Mammary epithelial cell (primary cell): ENCODE measurements at places on chromosomes 2 and 18.

- no peak for DNase-seq
Observed at GRCh38 chr2:195445639-195446038, 211.4 kb upstream of the SLC39A10 start.

DNA sequence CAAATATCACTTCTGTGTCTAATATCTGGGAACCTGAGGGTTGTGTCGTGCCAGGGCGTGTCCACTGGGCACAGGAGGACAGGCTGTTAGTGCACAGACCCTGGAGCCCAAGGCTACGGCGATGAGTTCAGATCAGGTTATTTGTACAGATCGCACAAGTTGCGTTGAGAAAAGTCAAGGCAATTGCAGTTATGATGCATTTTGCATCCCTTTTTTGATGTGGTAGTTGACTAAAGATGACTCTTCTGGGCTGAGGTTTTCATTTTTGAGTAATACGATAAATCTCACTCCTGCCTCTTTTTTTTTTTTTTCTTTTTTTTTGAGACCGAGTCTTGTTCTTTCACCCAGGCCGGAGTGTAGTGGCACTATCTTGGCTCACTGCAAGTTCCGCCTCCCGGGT, 7.2 kb downstream of the RBFA start:
- DNase-seq: no peak

DNA sequence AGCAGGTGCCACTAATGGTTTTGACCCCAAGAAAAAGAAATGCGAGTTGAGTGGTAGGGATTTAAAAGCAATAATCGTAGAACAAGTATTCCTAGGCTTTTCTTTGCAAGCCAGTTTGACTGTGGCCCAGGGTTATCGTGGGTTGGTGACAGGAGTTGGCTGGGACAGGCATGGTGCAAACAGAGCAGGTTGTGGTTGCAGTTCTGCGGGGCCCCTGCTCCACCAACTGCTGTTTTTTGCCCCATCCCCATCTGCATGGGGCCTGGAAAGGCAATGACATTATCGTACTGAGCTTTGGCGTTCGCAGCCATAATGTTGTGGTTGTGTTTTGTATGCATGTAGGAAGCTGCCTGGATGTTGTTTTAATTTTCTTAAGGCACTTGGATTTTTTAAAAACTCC, 274.0 kb downstream of the TSN start:
- no peak for DNase-seq

- no peak for DNase-seq
Observed at GRCh38 chr2:215614296-215614695, 178.4 kb upstream of the FN1 start.
